GM03348 (cell line): ENCODE measurements at places on chromosomes 7 and 10.

- DNase-seq = peak; percentile 42
Observed at GRCh38 chr10:87635498-87636312, 24.0 kb upstream of the PAPSS2 start.

GRCh38 chr10:75034131-75034512 lies 77.3 kb upstream of the SAMD8 start:
- no peak for DNase-seq

GRCh38 chr7:41817386-41817785 lies 114.5 kb upstream of the INHBA start:
- peak; percentile 63 for DNase-seq

DNA sequence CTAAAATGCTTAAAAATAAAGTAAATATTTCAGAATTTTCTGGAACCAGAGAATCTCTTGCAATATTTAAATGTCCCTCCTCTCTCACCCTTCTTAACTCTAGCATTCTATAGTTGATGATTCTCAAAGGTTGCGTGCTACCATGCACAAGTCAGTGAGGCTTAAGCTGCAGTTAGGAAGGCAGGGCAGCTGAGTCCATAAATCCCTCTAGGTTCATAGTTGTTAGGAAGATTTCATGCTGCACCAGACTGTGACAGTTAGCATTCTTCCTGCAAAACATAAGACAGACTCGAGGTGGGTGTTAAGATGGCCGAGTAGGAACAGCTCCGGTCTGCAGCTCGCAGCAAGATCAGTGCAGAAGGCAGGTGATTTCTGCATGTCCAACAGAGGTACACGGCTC lies 70.6 kb downstream of the MET start:
- DNase-seq = no peak
